Effector CD8-positive, alpha-beta T cell (primary cell): ENCODE measurements at places on chromosomes 12 and 14.

DNA sequence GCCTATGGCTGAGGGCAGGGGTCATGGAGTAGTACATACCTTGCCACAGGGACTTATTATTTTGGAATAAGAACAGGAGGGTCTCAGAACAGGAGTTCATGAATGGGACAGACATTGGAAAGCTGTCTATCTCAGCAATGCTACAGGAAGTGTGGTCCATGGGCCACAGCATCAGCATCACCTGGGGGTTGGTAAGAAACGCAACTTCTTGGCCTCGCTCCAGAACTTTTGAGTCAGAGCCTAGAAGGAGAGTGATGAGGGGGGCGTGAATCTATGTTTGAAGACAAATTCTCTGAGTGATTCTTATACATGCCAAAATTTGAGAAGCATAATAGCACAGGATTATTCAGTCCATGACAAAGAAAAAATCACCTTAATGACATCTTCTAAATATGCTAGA lies 156.6 kb downstream of the RPAP3 start:
- no peak for DNase-seq

DNA sequence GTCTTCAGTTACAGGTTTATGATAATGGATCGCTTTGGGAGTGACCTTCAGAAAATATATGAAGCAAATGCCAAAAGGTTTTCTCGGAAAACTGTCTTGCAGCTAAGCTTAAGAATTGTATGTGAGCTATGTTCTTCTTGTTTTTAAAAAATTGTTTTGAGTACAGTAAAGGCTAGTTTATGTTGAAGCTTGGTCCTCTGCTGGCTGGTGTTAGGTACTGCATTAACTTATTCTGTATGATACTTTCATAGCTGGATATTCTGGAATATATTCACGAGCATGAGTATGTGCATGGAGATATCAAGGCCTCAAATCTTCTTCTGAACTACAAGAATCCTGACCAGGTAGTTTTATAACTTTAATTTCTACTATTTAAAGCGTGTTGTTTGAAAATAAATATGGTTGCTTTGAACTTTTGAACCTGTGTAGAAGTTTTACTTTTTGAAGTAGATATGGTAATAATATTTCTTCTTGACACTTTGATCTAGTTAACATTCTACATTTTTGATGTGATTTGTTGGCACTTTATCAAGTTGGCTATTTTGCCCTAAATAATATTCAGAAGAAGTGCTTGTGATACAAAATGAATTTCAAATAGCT lies 55.7 kb downstream of the VRK1 start:
- DNase-seq: no peak

DNA sequence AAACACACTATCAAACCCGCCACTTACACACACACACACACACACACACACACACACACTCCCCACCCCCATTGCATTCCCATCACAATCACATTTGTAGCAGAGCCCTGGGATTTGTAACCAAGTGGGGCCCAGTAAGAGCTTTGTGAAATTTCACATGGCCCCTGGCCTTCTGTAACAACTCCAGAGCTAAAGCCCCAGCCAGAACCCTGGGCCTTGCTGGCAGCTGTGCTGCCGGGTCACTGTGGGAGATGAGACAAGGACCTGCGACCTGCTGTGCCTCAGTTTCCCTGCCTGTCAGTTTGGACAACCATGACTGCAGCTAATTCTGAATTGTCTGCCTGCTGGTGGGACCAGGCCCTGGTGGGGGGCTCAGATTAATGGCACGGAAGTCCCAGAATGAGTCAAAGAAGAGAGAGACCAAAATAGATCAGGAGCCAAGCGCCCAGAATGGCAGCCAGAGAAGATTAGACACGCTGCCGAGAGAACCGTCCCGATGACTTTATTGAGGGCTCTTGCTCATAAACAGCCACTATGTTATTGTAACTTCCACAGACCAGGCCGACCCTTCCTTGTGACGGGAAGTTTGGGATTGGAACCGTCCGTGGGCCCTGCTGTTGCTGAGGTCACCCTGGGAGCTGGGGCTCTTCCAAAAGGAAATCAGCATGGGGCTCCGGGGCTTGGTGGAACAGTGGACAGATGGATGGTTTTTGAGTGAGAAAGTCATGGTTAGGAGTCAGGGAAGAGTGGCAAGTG lies 123.1 kb downstream of the ZFP36L1 start:
- DNase-seq: no peak

DNA sequence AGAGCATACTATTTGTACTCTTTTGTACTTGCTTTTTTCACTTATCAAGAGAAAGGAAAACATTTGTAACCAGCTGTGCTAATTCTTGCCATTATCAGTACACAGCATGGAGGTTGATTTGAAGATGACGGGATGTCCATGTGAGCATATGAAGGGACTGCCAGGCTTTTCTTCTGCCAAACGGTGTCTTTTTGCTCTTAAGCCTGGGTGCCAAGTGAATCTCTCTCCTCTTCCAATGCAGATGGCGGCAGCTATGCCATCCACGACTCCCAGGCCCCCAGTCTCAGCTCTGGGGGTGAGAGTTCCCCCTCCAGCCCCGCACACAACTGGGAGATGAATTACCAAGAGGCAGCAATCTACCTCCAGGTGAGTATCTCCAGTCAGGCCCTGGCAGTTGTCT lies 38.9 kb downstream of the TPCN1 start:
- no peak for DNase-seq

GRCh38 chr14:80356413-80356812 lies 145.1 kb upstream of the DIO2 start:
- DNase-seq: no peak

GRCh38 chr12:22377731-22378496 lies 43.4 kb upstream of the ST8SIA1 start:
- DNase-seq: no peak

- no peak for DNase-seq
Observed at GRCh38 chr12:4025181-4026019, 152.2 kb upstream of the PARP11 start.

- no peak for DNase-seq
Observed at GRCh38 chr12:65019696-65020234, 101.3 kb downstream of the WIF1 start.

DNA sequence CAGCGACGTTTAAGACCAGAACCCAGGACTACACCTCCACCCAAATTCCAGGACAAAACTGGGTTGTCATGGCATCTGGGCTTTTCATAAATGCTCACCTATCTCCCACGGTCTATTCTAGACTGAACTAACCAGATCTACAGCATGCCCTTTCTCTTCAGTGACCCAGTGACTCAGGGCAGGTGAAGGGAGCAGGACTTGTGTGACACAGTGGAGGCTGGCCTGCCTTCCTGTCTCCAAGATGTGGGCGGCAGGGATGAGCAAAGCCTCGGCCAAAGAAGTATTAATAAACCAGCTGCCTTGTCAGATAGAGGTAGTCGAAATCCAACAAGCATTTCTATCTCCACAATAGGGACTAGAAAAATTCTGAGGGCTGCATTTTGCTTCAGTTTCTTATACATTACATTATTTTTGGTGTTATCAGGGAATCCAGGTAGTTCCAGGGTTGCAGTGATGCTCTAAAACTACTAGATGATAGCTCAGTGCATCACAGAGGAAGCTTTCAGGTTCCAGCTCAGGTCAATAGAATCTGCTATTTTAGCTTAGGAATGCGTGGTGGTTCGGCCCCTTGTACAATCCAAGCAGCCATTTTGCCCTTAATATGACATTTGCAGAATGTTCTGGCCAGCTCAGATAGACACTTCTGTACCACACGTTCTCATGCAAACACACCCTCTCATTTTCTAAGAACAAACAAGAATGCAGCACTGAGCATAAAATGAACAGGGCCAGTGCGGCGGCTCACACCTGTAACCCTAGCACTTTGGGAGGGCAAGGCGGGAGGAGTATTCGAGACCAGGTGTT lies 4.2 kb upstream of the GLRX5 start:
- no peak for DNase-seq

- no peak for DNase-seq
Observed at GRCh38 chr12:53463802-53464560, 12.1 kb downstream of the PCBP2 start.

DNA sequence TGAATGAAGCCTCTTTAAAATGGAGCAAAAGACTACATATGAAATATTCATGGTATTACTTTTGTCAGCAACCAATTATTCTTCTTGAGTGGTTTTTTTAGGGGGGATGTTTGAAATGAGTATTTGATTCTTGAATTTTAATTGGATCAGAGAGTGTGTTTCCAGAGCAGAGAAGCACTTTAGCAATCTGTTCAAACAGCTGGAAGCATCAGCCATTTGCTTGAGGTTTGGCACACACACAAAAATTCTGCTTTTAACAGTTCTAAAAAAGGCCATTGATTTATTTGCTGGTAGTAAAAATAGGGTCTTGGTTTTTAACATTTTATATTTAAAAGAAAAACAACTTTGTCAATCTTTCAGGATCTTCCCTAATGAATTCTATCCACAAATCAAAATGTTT lies 292.7 kb downstream of the LRFN5 start:
- DNase-seq: no peak

DNA sequence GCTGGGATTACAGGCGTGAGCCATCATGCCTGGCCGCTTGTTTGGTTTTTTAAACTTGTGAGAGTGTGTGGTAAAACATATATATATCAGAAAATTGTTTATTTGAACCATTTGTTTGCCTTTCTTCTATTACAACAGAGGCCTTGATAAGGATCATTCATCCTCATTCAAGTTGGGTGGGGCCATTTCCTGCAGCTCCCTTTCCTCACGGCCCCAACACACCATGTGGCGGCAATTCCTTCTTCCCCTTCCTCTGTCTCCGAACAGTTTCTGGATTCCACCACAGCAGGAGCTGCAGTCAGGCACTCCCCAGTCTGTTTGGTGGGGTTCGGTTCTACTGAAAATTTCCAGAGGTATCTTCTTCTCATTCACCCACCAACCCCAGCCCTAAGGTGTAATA lies 42.0 kb upstream of the RASSF3 start:
- no peak for DNase-seq

DNA sequence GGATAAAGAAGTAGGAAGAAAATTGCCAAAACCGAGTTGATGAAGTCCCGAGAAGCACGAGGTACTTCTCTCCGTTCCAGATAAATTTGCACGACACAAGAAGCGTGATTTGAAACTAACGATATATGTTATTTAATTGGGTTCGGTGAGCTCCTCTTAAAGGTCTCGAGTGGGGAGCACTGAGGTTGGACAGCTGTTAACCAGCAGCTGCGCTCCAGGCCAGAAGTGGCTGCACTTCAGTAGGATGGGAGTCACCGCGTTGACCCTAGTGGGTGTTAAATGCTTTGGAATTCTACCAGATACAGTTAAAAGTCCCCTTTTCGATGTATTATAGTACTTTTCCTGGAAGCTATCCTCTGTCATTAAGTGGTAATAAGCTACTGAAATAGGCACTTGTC lies 953 bp upstream of the DCAF5 start:
- DNase-seq: no peak

GRCh38 chr12:51827925-51828818 lies 20.3 kb downstream of the FIGNL2 start:
- DNase-seq: no peak

- DNase-seq: no peak
Observed at GRCh38 chr12:67068204-67068731, 200.9 kb upstream of the CAND1 start.

DNA sequence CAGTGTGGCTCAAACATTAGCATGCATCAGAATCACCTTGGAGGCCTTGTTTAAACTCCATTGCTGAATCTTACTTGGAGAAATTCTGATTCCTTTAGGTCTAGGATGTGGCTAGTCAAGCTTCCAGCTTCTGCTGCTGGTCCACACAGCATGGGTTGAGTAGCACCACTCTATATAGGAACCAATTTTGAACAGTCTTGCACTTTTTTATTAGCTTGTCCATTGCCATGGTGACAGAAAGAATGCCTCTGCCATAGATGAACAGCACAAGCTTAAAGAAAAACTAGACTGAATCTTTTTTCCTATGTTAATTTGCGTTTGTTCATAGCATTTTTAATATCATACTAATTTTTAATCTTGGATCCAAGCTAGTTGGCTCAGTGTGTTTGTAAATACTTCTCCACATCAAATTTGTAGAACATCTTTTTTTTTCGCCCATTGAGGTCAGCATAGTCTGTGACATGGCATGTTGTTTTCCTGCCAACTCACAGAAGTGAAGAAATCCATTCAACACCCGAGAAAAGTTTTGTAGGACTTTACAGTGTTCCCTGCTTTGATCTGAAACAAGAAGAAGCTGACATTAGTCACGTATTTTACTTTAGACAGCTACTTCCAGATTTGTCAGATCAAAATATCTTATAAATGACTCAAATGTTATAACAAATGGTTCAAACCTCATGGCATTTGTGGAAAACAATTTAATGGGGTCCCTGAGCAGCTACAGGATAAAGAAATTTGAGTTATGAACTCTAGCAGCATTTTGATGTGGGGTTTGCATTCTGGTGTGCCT lies 438.8 kb downstream of the EGLN3 start:
- DNase-seq: no peak

GRCh38 chr14:33949411-33949893 lies 1.4 kb downstream of the EGLN3 start:
- no peak for DNase-seq

GRCh38 chr14:99274346-99275221 lies 2.6 kb upstream of the BCL11B start:
- DNase-seq: no peak

DNA sequence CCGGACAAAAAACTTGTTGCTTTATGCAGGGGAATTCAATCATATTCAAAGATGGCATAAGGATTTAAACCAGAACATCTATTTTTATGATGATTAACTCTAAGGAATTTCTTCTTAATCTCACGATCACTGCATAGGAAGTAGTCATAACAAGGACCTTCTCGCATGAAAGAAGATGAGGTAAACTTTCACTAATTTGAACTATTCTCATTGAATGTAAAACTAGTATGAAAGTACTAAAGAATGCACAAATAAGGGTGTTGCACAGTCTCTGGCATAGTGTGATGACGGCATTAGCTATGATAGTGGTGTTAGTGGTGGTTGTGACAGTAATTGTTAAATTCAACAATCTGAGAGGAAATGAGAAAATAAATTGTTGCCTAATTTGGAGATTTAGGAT lies 280.0 kb downstream of the SLC6A15 start:
- DNase-seq: no peak

DNA sequence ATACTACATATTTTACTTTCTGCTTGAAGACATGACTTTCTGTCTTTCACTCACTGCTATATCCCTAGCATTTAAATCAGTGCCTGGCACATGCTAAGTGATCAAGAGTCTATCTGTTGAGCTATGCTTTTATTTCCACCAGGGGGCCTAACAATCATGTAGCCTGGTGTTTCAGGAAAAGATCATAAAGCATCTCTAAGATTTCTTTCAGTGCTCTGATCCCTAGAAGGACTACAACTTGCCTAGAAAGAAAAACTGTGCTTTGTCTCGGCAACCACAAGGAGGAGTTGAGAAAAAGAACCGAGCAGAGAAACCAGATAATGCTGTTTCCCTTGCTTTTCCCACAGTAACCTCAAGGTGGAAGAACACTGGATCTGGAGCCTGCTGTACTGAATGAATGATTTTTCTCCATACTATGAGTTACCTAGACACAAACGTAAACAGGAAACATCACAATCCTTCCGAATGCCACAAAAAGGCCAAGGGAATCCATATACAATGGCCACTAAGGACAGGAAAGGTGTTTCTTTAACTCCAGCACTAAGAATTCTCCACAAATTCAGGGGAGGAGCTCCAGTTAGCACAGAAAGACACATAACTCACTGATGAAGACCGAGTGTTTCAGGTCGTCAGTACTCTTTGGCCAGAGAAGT lies 1.2 kb downstream of the CRY1 start:
- no peak for DNase-seq

- DNase-seq: no peak
Observed at GRCh38 chr12:85923767-85924331, 49.8 kb downstream of the NTS start.
